ENCODE measurements at places on chromosomes 5 and 9.

DNA sequence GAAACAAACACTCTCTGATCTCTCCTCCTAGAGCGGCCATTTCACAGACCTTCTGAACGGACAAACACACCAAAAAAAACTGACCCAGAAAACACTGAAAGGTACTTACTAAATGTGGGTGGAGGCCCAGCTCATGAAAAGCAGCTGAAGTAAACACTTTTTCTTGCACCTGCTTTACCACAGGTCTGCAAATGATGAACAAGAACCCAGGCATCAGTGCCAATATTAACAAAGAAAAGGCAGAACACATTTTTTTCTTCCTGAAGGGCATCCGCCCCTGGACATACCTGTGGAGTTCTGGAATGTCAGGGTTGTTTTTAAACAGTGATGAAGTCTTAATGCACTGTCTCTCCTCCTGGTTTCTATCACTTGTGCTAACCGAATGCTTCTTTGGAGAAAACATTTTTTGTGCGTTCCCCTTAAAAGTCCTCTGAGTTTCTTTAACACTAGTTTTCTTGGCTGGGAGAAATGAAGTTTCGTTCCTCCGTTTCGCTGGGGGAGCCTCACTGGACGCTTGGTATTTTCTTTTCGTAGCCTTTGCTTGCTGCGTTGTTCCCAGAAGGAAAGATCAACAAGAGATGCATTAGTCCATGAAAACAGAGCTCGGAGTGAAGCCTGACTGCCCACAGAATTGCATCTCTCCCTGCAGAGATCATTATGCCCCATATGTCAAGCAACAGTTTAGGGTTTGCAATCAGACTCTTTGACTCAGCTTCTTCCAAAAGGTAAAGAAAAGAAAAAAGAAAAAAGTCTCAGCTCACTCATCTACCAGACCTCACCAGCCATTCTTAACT is 7.4 kb downstream of the DDX31 start:
- DNase-seq = no peak

GRCh38 chr9:88922091-88922490 is 69.2 kb upstream of the S1PR3 start:
- no peak for DNase-seq

DNA sequence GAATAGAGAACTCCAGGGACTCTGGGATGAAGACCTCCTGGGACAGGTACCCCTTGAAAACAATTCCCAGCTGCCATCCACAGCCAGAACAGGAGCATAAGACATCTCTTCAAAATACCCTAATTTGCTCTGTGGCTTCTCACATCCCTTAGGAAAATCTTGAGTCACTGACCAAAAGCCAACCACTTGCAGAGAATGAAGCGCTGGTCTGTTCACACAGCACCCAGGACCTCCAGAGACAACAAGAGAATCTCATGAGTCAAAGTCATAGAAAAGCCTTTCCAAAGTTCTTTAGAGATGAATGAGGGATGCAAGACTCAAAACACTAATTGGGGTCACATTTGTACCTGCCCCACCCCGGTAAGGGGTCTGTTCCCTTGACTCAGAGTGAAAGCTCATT is 210.6 kb downstream of the SEMA5A start:
- DNase-seq = no peak

DNA sequence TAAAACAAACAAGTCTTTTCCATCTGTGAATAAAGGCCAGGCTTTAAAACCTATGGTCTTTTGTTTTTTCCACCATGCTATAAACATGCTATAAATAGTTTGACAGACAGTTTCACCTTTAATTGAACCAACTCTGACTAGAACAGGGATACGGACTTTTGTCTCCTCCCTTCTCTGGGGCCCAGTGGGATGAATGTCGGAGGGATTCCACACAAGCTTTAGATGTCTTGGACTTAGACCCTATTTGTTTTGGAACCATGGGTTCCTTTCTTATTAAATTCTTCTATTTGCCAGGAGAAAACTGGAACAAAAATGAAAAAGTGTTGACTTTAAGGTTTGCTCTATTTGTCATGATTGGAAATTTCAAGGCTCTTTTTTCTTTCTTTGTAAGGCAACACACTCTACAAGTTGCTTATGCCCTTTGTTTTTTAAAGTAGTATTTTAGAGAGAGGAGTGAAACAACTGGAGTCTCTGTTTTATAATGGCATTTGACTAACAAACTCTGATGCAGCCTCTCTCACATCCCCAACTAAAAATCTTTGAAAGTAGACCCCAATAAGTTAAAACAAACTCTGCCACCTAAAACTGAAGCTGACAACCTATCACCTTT is 145.3 kb downstream of the MLLT3 start:
- no peak for DNase-seq

DNA sequence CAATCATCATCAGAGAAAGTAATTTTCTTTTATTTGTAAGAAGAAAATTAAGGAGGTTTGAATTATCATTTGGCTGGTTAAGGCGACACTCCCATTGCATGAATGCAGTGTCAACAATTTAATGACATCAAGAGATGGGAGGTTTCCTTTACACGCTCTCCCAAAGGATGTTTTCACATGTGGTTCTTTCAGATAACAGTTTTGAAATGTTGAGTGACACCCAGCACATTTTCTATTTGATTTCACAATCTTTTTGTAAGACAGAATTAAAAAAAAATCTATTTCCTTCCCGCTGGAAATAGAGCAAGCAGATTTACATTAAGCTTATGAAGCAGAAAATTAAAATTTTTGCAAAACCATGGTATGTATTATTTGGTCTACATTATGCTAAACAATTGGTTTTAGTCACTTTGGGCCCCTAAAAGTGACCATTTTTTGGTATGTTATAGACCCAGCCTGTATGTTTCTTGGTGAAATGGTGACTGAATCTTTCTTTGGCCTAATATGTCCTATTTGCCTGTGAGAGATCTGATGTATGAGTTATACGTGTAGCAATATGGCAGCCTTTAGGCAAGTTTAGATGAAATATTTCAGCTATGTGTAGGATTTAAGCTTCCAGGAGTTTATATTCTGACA is 18.9 kb upstream of the ANKRD55 start:
- DNase-seq = no peak

GRCh38 chr9:129289131-129289731 is 111.2 kb upstream of the IER5L start:
- no peak for DNase-seq

GRCh38 chr5:320524-321229 is 837 bp upstream of the AHRR start:
- no peak for DNase-seq

GRCh38 chr9:130815242-130815808 is 19.7 kb upstream of the ABL1 start:
- no peak for DNase-seq

DNA sequence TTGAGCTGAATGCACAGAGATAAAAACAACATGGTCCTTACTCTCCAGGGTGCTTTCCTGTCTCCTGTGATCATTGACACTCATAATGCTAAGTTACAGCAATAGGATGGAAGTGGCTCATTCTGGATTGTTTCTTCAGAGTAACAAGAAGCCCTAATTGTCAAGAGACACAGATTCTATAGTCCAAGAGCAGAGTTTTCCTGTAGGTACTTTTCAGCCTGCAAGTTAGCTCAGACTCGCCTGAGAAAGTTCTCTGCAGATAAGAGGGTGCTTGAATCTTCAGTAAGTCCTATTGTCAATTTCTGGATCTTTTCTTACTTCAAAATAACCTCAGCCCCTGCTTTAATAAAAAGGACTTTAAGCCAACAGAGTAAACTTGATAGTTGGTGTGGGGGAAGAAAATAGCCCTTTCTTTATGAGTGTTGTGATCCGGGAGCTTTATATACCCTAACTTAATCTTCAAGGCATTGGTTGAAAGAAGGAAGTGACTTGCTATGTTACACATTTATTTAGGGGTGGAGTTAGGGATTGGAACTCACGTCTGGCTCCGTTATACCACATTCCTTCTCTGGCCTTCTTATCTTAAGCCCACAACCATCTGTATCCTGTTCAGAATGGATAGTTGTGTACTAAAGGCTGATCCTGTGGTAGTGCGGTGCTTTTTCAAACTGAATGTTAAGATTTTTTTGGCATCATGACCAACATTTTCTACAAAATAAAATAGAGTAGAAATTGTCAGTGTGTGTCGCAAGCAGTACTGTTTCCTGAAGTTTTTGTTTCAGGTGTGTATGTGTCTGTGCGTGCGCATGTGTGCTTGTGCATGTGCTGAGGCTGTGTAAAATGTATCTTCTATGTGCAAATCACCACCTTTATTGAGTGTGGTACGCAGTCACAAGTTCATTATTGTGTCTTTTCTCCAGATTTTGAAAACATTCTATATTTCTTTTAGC is 173.9 kb downstream of the WDR70 start:
- DNase-seq = no peak

DNA sequence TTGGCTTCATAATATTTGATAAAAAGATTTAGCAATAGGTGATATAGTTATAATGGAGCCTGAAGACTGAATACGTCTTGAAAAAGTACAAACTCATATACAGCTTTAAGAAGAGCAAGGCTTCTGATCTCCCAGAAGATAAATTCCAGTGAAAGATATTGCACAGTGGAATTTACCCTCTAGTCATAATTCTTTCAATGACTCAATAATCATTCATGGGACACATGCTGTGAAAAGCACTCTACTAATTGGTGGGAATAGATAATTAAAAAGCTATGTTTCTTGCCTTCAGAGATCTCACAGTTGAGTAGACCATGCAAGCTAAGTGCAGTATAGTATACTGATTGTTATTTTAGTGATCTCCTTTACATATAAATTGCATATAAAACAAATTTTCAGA is 538.6 kb upstream of the CYLC2 start:
- DNase-seq = no peak

DNA sequence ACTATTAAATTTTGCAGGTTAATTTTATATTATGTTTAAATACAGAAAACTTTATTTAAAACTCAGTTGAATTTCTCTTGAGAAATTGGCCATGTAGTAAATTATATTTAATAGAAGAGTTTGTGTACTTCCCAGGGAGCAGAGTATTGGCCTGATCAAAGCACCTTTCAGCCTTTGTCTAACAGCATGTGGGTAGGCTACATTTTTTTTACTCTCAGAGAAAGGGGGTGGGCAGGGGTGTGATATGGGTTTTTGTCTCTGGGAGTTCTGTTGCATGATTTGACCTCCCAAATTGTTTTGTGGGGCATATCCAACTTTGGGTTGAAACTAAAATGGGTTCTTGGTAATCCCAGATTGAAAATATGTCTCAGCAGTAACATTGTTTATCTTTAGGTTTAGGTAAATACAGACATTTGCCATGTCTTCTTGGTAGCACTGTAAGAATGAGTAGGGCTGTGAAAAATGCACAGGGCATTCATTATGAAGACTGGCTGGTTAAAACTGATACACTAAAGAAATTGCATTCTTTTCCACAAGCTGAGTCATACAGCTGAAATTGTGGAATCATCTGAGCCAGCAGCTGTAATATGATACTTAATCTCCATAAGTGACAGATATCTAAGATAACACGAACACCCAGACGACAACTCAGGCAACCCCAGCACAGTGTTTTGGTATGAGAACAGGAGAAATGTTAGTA is 75.4 kb upstream of the CDKN2B start:
- DNase-seq = no peak

GRCh38 chr5:94969174-94969573 is 315.7 kb downstream of the MCTP1 start:
- no peak for DNase-seq

- DNase-seq = no peak
These were observed 221.2 kb downstream of the SLIT3 start for GRCh38 chr5:169079697-169080096.

GRCh38 chr5:147750065-147750464 is 32.5 kb downstream of the JAKMIP2 start:
- no peak for DNase-seq

GRCh38 chr9:4490705-4491625 is 697 bp downstream of the SLC1A1 start:
- no peak for DNase-seq

GRCh38 chr9:134932171-134932570 is 14.5 kb upstream of the FCN1 start:
- no peak for DNase-seq

- DNase-seq = no peak
These were observed 232.2 kb downstream of the DENND1A start for GRCh38 chr9:123697686-123698085.

- no peak for DNase-seq
These were observed 133.4 kb downstream of the PALM2AKAP2 start for GRCh38 chr9:109913461-109913810.

DNA sequence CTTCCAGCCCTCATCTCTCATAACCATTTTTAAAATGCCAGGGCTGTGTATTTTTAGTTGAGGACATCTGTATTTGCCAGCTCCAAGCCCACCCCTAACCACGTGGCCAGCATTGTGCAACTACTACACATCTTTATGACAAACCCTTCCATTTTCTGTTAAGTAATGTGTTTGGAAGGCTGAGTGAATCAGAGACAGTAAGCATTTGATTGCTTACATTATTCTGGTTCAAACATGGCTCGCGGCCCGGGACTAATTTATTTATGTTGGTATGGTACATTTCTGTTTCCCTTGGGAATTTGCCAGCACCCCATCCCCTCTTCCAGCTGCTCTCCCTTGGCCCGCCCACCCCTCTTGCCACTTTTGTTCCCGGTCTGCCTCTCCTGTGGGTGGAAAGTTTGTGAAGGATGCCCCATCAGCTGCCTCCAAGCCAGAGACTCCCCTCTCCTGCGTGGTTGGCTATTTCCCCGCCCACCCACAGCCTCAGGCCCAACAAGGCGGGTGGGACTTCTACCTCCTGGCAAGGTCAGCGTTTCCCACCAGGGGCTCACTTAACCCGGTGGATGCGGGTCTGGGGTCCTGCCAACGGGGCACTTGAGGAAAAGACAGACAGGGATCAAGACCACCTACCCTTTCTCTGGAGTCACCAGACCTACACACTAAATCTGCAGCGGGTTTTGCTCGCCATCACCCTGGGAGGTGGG is 162.2 kb downstream of the HSD17B3 start:
- no peak for DNase-seq

GRCh38 chr9:93133681-93134014 is 403 bp downstream of the NINJ1 start:
- DNase-seq = no peak

DNA sequence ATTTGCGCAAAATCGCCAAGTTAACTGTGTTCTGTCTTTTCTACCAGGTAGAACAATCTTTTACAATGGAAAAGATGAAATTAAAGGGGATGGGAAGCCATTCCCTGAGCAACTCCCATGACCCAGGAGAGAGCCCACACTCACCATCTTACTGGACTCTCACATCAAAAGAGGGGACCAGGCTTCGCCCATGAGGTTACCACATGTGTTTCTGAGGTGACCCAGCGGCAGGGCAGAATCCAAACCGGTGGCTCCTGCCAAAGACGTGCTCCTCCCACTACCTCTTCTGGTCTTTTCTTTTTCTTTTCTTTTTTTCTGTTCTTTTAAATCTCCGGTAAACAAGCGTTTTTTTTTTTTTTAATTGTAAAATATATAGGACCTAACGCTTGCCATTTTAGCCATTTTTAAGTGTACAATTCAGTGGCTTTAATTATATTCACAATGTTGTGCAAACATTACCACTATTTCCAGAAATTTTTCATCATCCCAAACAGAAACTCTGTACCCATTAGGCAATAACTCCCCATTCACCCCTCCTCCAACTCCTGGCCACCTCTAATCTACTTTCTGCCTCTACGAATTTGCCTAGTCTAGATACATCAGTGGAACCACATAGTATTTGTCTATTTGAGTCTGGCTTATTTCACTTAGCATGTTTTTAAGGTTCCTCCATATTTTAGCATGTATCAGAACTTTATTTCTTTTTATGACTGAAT is 19.3 kb downstream of the PTPN3 start:
- DNase-seq = no peak

GRCh38 chr9:114088571-114089170 is 10.4 kb downstream of the KIF12 start:
- DNase-seq = no peak

GRCh38 chr5:157273131-157273556 is 7.2 kb downstream of the CYFIP2 start:
- DNase-seq = no peak
